ENCODE measurements at places on chromosomes 12 and 14.

- no peak for DNase-seq
Measured at GRCh38 chr12:124720004-124720680, 143.5 kb downstream of the SCARB1 start.

GRCh38 chr12:69694123-69694522, 5.0 kb downstream of the BEST3 start:
- no peak for DNase-seq

DNA sequence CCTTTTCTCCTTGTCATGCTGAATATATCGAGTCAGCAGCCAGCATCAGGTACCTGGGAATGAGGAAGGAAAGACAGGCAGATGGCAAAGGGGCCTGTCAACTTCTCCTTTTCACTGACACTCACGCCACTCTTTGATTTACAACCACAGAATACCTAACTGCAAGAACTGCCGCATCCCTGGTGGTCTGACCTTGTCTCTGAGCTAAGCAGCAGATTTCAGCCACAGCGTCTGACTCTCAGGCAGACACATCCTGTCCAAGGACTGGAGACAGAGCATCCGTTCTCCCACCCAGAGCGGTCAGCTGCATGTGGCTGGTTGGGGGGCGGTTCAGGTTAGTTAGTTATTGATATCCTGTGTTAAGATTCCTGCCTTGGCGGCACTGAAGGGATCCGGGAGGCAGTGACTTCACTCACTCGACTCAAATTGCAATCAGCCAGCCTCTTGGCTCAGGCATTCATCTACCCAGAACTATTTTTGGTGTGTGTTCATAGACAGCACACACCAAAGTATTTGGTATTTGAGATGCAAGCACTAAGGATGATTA, 11.2 kb upstream of the MAP1LC3B2 start:
- no peak for DNase-seq

- no peak for DNase-seq
Measured at GRCh38 chr14:56581041-56581727, 1.6 kb downstream of the TMEM260 start.

DNA sequence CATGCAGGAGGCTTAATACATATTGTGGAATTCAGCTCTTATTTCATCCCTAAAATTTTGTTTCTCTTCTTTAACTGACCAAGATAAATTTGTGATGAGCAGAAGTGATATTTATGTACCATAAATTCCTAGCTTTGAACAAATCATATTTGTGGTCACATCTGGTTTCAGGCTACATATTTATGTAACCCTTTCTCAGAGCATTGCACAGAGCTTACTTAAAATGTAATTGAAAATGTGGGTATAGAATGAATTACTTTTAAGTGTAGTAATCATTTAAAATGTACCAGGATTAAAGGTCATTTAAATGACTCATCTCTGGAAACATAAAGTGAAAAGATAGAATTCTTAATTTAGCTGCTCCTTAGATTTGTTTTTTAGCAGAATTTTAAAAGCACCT, 129.9 kb upstream of the FRMD6 start:
- no peak for DNase-seq

- no peak for DNase-seq
Measured at GRCh38 chr12:89971880-89972279, 263.2 kb upstream of the ATP2B1 start.

Measured in activated naive CD4-positive, alpha-beta T cell (primary cell).